ENCODE measurements at places on chromosomes 4 and X.
A peak's percentile ranks its signal among the peaks of the same experiment; 100 is the strongest.

- DNase-seq, result peak; percentile 15
Measured at GRCh38 chrX:108022491-108023089, 22.3 kb upstream of the VSIG1 start.

GRCh38 chrX:136742721-136743379 lies 37.9 kb downstream of the ARHGEF6 start:
- DNase-seq, result no peak

- no peak for DNase-seq
Measured at GRCh38 chr4:155889946-155890345, 13.6 kb upstream of the TDO2 start.

DNA sequence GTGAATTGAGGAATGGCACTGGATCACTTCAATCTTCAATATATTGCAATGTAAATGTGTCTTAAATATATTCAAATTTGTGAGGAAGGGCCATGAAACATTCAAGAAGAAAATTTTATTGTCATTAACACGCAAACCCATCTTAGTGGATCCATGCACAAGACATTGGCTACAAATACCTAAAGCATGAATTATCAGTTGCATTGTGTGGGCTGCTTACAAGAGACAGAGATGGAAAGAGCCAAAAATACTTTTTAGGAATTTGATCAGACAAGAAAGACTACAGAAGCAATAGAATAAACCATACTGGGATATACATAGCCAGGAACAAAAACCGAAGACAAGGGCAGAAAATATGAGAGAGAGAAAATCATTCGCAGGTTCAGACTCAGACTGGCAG lies 616.2 kb upstream of the GRIA3 start:
- no peak for DNase-seq

DNA sequence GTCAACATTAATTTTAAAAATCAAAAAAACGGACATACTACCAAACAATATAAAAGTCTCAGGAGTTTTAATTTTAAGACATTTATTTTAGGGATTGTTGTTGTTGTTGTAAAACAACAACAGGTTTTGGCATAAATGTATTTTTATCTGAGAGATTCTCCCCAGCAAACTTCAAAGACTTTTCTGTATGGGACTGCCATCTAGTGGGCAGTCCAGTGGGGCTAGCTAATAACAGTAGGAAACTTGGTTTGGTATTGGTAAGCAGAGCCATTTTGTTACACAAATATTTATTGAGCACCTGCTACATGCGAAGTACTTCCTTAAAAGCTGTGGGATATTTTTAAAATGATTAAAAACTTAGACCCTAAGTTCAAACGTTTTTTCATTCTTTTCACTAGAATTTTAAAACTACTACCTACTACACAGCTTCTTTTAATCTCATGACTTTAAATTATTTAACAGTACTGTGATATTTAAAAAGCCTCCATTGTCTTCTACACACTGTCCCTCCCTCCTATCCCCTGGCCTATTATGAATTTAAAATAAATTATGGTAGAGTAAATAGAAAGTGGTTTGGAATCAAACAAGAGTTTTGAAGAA lies 1028.4 kb upstream of the INTU start:
- DNase-seq, result no peak

DNA sequence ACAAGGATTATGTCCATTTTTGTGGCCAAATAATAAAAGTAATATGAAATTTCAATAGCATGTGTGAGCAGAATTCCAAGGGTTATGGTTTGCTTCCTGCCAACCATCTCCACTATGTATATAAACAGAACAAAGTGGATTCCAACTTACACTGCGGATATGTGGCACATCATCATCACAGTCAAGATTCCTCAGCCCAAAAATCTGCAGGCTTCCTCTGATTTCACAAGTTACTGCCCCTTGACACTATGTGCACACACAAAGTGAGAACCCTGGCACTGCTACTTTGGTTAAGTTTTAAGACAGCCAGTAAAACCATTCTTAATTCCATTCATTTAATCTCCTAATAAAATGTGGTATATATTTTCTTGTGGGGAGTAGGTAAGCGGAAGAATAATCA lies 76.4 kb downstream of the LEF1 start:
- no peak for DNase-seq

- no peak for DNase-seq
Measured at GRCh38 chr4:104493081-104493831, 1.4 kb downstream of the CXXC4 start.

DNA sequence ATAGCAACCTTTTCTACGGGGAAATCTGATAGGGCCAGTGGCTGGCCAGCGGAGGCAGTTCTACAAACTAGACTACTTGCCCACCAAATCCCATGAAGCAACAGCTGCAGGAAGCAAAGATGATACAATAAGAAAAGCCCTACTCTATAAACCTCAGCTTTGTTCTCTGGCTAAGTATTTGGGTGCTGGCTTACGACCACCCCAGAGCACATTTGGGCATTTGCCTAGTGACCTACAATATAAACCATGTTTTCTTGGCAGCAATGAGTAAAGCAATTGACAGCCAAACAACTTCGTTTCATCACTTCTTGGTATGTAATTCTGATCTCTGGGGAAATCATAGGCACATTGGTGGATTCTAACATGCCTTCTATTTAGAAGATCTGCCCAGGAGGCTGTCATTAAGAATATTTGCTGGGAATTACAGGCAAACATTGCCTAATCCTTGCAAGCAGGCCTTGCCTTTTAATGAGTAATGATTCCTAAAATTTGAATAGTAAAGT lies 7.5 kb upstream of the LHFPL1 start:
- no peak for DNase-seq

GRCh38 chr4:124484008-124484407 lies 228.5 kb downstream of the ANKRD50 start:
- DNase-seq, result no peak

GRCh38 chrX:150118476-150118875 lies 180.2 kb upstream of the EOLA2 start:
- no peak for DNase-seq

DNA sequence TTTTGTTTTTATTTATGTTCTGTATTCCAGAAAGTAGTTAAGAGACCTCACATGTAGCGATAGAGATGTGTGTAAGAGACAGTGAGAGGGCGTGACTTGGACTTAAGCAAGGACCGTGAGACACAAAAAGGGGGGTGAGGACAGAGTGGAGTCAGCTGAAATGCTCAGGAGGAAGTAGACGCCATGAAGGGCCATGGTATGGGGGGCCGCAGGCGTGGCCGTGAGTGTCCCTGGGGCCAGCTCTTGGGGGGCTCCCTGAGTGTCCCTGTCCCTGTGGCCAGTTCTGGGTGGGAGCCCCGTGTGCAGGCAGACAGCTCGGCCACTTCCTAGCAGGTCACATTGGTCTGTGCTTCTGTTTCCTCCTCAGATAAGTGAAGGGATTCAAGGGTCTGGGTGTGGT lies 23.0 kb upstream of the MSANTD1 start:
- DNase-seq, result no peak

DNA sequence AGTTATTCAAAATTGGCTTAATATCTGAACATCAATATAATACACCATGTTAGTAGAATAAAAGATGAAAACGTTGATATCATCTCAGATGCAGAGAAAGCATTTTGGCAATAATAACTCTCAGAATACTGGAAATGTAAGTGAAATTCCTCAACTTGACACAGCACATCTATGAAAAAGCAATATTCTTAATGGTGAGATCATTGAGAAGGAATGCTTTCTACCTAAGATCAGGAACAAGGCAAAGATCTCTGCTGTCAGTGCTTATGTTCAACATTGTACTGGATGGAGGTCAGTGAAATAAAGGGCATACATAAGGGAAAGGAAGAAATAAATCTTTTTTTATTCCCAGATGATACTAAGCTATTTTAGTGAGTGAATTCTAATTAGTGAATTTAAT lies 40.6 kb downstream of the MRPL1 start:
- no peak for DNase-seq

DNA sequence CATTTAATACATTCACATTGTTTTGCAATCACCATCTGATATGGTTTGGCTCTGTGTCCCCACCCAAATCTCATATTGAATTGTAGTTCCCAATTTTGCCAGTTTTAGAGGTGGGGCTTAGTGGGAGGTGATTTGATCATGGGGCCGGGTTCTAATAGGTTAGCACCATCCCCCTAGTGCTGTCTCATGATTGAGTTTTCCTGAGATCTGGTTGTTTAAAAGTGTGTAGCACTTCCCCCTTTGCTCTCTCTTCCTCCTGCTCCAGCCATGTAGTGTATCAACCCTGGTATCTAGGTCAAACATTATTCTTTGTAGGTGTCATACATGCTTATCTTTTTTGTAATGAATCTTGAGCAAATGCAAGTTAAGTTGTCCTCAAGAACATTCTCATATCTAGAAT lies 83.3 kb upstream of the KIT start:
- no peak for DNase-seq

- DNase-seq, result no peak
Measured at GRCh38 chr4:21517126-21517859, 431.3 kb downstream of the KCNIP4 start.

DNA sequence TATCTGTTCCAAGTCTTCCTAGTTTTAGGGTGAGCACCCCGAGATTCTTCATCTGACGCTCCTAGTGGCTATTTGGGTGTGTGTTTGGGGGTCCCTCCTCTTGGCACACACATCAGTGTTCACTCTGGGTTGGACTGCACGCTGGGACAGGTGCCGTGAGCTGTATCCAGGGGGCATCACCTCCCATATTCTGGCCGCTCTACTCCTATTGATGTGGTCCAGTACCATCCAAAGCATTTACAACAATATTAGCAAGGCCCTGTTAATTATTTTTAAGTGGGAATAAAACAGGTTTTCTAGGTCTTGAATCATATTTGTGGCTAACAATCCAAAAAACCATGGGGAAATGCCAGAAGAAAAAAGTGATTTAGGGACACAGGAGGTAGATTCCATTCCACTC lies 26.4 kb downstream of the CYTL1 start:
- no peak for DNase-seq

GRCh38 chr4:155371432-155372043 lies 5.2 kb downstream of the MAP9 start:
- no peak for DNase-seq

DNA sequence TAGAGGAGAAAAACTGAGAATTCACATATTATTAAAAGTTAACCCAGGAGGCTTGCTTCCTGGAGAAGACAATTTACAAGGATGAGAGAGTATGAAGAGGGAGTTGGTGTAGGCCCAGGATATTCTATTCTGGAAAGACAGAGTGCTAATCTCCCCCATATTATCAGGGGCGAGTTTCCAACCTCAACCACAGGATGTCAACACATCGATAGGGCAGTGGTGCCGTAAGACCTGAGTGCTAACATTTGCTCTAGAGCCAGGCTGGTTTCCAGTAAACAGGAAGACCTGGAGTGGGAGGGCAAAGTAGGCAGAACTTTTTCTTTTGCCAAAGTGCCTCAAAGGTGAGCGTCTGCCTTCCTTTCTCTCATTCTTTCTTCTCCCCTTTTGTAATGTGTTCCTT lies 2.8 kb upstream of the AWAT1 start:
- no peak for DNase-seq

DNA sequence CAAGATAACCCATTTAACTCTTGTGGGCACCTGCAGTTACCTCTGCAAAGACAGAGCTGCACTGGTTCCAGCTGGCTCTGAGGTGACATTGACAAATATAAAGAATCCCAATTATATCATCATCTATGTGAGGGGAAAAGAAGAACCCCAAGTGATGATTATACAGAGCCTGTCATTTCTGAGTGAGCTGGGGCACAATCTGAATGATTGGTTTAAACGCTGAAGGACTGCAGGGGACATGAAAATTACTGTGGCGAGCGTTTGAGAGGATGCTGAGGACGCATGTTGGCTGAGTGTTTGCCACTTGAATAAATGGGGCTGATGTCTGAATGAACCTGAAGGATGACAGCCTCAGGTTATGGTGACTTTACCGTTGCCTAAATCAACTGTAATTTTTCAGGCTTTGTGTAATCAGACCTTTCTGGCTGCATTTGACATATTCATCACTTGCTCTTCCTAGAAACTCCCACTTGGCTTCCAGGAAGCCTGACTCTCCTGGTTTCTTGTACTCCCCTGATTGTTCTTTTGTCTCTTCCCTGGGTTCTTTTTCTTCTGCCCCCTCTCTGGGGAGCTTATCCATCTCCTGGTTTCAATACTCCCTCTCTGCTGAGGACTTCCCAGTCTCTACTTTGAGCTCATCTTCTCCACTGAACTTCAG lies 4.1 kb upstream of the HSD17B10 start:
- DNase-seq, result no peak

DNA sequence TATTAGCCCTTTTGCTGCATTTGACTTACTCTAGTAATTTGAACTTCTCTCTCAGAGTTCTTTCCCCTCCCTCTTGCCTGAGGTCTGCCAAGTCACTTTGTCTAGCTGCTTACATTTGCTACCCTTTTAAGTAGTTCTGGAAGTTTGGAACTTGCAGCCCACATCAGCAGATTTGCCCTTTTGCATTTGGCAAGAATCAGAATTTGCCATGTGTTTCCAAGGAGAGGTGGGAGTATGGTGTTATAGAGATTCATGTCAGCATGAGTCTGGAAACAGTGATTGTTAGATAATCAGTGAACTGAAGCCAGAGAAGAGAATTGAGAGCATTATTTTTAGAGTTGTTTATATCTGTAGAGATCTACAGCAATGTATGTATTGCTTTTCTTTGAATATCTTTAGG lies 52.1 kb downstream of the KLHL34 start:
- DNase-seq, result no peak

DNA sequence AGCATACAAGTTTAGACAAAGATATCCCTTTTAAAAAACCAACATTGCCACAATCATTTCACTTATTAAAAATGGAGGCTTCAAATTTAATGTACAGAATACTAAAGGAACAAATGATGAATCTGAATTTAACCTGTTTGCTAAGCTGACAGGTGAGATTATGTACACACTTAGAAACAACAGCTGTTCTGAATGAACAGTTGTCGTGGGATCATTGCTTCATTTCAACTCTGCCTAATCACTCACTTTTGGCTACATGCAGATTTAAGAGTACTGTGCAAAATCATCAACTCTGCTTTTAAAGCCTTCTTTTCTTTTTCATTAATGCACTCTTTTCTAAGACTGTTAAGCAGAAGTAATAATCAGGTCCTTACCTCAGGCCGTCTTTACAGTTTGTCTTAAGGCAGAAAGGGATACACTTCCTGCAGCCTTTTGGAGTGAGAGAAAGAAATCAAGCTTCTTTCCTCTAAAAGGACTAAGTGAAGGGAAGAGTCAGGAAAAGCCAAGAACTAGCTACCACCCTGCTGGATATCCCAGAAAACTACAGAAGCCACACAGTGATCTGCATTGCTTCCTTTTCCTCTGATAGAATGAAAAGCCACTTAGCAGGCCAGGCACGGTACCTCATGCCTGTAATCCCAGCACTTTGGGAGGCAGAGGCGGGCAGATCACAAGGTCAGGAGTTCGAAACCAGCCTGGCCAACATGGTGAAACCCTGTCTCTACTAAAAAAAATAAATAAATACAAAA lies 54.7 kb upstream of the NPNT start:
- no peak for DNase-seq

- DNase-seq, result no peak
Measured at GRCh38 chrX:10021461-10022272, 54.5 kb downstream of the CLDN34 start.
